ENCODE measurements at places on chromosomes 16 and 17.

- no peak for DNase-seq
Observed at GRCh38 chr17:55228683-55229192, 36.0 kb upstream of the HLF start.

- no peak for DNase-seq
Observed at GRCh38 chr17:66171692-66172091, 20.2 kb downstream of the CEP112 start.

DNA sequence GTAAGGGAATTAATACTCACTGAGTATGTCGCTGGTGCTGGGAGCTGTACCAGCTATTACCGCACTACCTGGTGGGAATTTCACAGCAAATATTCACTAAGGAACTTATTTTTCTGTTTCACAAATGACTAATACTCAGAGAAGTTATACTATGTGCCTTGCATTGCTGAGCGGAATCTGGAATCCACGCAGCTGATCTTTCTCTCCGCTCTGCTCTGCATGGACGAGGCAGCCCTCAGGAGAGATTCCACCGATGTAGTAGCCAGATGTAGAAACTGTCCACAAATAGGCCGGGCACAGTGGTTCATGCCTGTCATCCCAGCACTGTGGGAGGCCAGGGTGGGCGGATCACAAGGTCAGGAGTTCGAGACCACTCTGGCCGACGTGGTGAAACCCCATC lies 17.1 kb downstream of the NME3 start:
- DNase-seq = no peak

DNA sequence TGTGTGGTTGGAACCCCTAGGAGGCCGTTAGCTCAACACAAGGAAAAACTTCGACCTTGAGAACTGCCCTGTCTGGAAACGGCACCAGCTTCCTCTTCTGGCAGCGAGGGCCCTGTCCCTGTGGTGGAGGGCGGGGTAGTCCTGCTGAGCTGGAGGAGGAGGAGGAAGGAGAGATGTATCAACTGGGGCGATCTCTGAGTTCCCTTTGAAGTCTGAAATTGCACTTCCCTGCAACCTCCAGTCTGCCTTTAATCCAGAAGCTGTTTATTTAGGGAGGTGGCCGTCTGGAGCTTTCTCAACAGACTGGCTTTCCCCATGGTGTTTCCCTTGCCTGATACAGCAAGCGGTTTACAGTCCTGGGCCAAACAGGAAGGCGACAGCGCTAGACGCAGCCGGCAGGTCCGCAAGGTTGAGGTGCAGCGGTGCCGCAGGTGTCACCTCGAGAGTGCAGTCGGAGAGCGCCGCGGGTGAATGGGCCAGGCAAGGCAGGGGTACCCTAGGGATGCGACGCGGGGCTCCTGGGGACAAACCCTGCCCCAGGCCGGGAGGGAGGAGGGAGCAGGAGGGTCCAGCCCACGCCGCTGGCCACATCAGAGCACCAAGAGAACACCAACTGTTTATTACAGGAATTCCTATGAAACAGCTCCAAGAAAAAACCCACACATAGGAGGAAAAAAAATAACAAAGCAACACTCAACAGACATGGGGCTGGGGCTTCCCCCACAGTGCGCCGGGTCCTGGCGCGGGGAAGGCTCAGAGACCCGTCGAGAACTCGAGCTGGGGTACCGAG lies 11.4 kb upstream of the MRPS23 start:
- peak; percentile 81 for DNase-seq

- DNase-seq = no peak
Observed at GRCh38 chr17:73874008-73874720, 229.9 kb upstream of the SDK2 start.

- DNase-seq = no peak
Observed at GRCh38 chr17:51185763-51186332, 19.6 kb downstream of the NME2 start.

DNA sequence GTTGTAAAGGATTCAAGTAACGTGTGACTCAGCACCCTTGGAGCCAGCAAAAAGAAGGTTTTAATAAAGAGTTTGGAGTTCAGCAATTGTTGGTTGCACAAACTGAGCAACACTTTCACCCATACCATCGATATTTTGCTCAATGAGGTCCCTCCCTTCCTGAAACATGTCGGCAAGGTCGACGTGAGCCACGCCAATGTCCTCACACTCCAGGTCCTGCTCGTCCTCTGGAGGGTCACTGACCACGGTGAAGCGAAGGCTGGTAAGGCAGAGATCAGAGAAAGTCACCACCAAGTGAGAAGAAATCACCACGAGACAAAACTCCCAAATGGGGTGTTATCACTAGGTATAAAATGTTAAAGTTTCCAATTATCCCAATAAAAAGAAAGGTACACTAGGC lies 98.3 kb downstream of the RPGRIP1L start:
- no peak for DNase-seq

GRCh38 chr17:80649672-80650330 lies 105.2 kb downstream of the RPTOR start:
- peak; percentile 85 for DNase-seq

DNA sequence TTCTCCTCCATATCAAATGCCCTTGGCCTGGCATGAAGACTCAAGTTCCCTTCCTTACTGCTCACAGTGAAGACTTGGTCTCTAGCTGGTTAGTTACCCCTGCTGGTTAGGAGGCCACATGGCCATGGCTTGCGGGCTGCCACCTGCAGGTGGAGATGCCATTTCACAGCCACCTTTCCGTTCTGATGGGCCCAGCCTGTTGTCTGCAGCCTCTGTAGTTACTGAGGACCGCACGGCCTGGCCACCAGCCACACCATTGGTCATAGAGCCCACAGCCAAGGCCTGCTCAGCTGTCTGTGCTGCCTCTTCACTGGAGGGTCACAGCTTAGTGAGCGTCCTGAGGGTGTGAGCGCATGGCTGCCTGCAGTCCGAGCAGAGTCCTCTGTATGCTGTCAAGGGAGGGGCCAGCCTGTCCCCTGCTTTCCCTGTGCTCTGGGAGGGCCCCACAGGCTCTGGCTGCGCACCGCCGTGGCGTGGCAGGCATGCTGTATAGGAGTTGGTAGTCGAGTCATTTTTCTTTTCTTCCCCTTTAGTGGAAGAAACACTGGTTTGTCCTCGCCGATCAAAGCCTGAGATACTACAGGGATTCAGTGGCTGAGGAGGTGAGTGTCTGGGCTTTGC lies 59.2 kb downstream of the PLD6 start:
- no peak for DNase-seq

DNA sequence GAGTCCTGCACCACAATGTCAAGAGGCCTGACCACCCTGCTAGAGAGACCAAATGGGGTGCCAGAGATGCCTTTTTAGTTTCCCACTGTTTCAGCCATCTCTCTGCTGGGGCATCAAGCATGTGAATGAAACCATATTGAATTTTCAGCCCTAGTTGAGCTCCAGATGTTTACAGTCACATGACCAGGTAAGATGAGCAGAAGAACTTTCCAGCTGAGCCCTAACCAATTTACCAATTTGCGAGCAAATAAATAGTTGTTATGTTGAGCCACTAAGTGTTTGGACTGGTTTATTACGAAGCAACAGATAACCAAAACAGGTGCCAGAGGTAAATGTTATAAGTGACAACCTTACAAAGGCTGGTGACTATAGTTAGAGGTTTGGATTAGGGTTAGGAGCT lies 209.1 kb upstream of the CCL2 start:
- no peak for DNase-seq

DNA sequence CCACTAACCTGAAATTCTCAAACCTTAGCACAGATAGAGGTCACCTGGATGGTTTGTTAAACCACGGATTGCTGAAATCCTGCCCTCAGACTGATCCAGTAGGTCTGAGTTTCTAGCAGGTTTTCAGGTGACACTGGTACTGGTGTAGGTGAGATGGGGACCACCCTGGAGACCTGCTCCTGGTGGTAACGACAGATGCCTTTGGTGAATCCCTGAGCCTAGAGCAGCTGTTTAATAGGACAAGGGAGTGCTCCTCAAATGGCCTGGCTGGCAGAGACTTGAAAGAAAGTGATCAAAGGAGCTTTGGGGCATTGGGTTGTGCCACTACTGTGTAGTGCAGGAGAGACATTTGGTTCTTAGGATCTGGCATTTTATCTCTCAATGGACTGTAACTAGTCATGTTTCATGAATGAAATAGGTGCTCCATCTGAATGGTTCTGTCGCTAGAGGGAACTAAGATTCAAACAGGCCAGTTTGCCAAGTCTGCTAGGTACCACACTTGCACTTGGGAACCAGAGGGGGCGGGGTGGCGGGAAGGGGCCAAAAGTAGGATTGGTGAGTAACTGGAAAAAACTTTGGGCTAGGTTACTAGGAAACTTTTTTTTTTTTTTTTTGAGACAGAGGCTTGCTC lies 2.9 kb upstream of the IFI35 start:
- peak; percentile 74 for DNase-seq

GRCh38 chr16:72876221-72876620 lies 171.7 kb downstream of the ZFHX3 start:
- peak; percentile 87 for DNase-seq

GRCh38 chr16:1167276-1168107 lies 14.6 kb downstream of the CACNA1H start:
- DNase-seq = no peak

- no peak for DNase-seq
Observed at GRCh38 chr16:2468233-2468724, 2.8 kb upstream of the NTN3 start.

GRCh38 chr16:66953462-66954096 lies 7.5 kb upstream of the CES3 start:
- no peak for DNase-seq

- no peak for DNase-seq
Observed at GRCh38 chr16:66381585-66382170, 15.2 kb downstream of the CDH5 start.

DNA sequence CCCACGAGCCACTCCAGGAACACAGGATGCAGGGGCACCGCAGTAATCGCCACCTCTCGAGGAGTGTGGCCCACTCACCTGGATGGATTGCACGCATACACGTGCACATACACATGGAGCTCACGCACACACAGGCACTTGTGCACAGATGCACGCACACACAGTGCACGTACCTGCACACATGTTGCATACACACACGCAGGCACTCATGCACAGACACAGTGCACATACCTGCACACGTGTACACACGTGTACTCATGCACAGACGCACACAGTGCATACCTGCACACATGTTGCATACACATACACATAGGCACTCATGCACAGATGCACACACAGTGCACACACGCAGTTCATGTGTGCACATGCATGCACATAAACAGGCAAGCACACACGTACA lies 11.6 kb upstream of the WDR45B start:
- no peak for DNase-seq

- DNase-seq = no peak
Observed at GRCh38 chr17:6789146-6789545, 13.1 kb downstream of the FBXO39 start.

DNA sequence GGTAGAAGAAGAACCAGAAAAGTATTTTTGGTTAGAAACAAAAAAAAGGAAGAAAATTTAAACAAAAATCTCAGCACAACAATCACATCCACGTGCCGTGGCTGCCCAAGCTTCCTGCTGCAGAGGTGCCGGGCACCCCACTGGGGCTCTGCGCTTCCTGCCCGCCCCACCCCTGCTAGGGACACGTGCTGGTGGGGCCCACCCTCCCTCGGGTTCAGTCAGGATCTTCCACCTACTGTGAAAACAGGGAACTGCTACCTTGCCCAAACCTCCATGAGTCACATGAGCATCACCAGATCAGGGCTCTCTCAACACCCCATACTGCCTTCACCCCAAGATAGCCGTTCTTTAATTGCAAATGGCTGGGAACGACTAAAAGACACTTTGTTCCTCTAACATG lies 24.4 kb upstream of the CYTH1 start:
- no peak for DNase-seq

- no peak for DNase-seq
Observed at GRCh38 chr17:59764292-59764741, 56.9 kb downstream of the VMP1 start.

DNA sequence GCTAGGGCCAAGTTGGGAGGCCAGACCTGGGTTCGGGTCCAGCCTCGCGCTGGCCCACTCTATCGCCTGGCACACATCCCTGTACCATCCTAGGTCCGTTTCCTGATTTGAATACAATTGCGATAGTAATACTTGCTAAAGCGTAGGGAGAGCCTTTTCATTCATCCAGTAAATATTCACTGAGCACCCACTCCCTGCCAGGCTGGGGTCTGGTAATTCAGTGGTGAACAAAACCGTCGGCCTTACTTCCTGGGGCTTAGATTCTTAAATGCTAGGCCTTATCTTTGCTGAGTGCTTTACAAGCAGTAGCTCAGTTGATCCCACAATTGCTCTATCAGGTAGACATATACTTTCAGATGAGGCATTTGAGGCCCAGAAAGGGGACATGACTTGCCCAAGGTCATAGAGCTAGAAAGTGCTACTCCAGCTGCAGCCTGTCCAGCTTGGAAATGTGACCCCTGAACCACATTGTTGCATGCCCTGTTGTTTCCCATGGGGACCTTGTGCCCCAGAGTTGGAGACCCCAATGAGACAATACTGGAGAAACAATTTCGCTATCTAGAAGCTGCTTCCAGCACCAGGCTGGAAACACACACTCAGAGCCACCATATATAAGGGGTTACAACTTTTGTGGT lies 691 bp downstream of the USB1 start:
- peak; percentile 3 for DNase-seq

GRCh38 chr16:78075800-78076199 lies 23.7 kb upstream of the WWOX start:
- no peak for DNase-seq

- no peak for DNase-seq
Observed at GRCh38 chr17:46995841-46996571, 17.0 kb upstream of the RPRML start.

- DNase-seq = no peak
Observed at GRCh38 chr16:70018254-70018653, 67.1 kb downstream of the CLEC18A start.

- no peak for DNase-seq
Observed at GRCh38 chr17:15413101-15413771, 54.2 kb downstream of the CDRT4 start.

GRCh38 chr16:12168074-12169000 lies 191.8 kb downstream of the SNX29 start:
- no peak for DNase-seq

- DNase-seq = no peak
Observed at GRCh38 chr17:72863526-72864211, 228.8 kb downstream of the SLC39A11 start.

DNA sequence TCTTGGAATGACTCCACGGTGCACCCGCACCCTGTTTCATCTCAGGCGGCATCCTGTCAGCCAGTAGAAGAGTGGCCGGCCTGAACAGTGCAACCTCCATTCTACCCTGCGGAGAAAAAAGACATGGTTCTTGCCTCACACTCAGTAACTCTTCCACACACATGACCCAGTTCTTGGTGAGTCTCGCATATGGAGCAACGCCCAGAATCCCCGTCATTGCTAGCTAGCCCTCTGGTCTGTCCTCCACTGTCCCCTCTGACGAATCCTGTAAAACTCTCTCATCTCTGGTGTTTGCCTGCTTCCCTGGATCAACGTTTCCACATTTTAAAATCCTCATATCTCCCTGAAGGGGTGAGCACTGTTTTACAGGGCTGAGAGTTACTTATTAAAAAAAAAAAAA lies 4.2 kb upstream of the RDM1 start:
- no peak for DNase-seq

All from aorta (tissue), 5 donors.